Liver (tissue), 10 donors: ENCODE measurements at places on chromosomes 4 and X. TPM values are rescaled to one million over a fixed set of nuclear protein-coding genes. Genes with fewer than 3 reads are reported as not detected.

The PABPC4L gene
- 0.09 TPM for polyA plus RNA-seq

The SPARCL1 gene
- polyA plus RNA-seq, result 10.6 TPM

The CXCL3 gene
- 0.96 TPM for polyA plus RNA-seq

The CENPVL1 gene
- not detected for polyA plus RNA-seq

The TMEM255A gene
- polyA plus RNA-seq, result 0.08 TPM

The GPM6B gene
- polyA plus RNA-seq, result 0.60 TPM

The PPP1R2C gene
- not detected for polyA plus RNA-seq

The KCNE5 gene
- 0.05 TPM for polyA plus RNA-seq

The SLC16A2 gene
- 19.7 TPM for polyA plus RNA-seq

The CLDN34 gene
- polyA plus RNA-seq, result not detected

The RIBC1 gene
- polyA plus RNA-seq, result 0.08 TPM

The BEX5 gene
- 1.4 TPM for polyA plus RNA-seq

The STOX2 gene
- 1.6 TPM for polyA plus RNA-seq

The NSUN7 gene
- 0.21 TPM for polyA plus RNA-seq

The PROM1 gene
- 1.2 TPM for polyA plus RNA-seq

The SORBS2 gene
- 45.4 TPM for polyA plus RNA-seq

The CT45A1 gene
- polyA plus RNA-seq, result not detected

The IL15 gene
- 1.0 TPM for polyA plus RNA-seq

The SERPINA7 gene
- 235 TPM for polyA plus RNA-seq

The GAGE12J gene
- not detected for polyA plus RNA-seq

The IGSF1 gene
- 0.15 TPM for polyA plus RNA-seq

The HDX gene
- polyA plus RNA-seq, result 1.8 TPM

The TNIP2 gene
- 11.8 TPM for polyA plus RNA-seq

The CYBB gene
- polyA plus RNA-seq, result 10.2 TPM

The TMEM144 gene
- polyA plus RNA-seq, result 0.58 TPM

The SPANXA1 gene
- polyA plus RNA-seq, result not detected

The RS1 gene
- not detected for polyA plus RNA-seq

The LEF1 gene
- polyA plus RNA-seq, result 0.22 TPM

The UGT2B10 gene
- polyA plus RNA-seq, result 15.3 TPM

The PLAC8 gene
- 18.6 TPM for polyA plus RNA-seq

The VSIG1 gene
- not detected for polyA plus RNA-seq

The ASMT gene
- not detected for polyA plus RNA-seq

The MAP7D2 gene
- polyA plus RNA-seq, result 0.67 TPM

The TKTL2 gene
- polyA plus RNA-seq, result not detected
